Activated T-helper 1 cell treated with anti-CD3 and anti-CD28 coated beads, Interleukin-12 subunit alpha, Interleukin-12 subunit beta, Interleukin-2, Interleukin-4 antibody, amounts not matched to agents 30 ng/mL and 10 ng/mL and 1 ng/mL, durations not matched to agents 14 hours and 24 hours and 36 hours (primary cell): ENCODE measurements at places on chromosomes 3 and 15. TPM values are rescaled to one million over a fixed set of nuclear protein-coding genes. Genes with fewer than 3 reads are reported as not detected.

DNA sequence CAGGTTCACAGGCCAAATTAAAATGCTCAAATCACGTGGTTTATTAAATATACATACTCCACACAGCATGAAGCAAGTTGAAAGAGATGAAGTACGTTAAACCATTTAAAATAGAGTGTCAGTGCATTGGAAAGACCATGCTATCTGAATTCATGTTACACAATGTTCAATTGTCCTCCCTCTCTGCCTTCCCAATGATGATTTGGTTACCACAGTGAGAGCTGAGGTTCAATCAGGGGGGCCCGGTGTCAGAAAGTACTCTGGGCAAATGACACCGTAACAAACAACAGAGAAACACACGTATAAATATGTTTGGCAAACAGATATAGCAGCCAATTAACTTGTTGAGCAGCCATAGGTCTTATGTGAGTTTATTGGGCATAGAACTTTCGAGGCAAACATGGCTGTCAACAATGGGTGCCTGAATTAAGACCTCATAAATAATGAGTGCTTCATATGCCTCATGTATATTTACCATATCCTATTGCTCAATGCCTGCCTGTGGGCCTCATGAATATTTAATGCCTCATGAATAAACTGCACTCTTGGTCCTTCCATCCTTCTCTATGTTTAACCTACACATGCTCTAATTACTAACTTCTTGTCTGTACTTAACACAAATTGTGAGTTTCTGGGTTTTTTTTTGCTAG, 641.5 kb downstream of the PLOD2 start:
- H3K4me3 ChIP-seq: no peak overlapping the region
- DNase-seq: no peak
- no peaks in the 10 kb centered on the region for H3K36me3 ChIP-seq

- no peak overlapping the region for H3K27ac ChIP-seq
- H3K36me3 ChIP-seq: no peaks in the 10 kb centered on the region
- DNase-seq: no peak
- H3K27me3 ChIP-seq: peaks cover 36% of the 10 kb centered on the region
- H3K4me3 ChIP-seq: no peak overlapping the region
Measured at GRCh38 chr3:159894386-159894785, 94.2 kb upstream of the IL12A start.

- no peaks in the 10 kb centered on the region for H3K36me3 ChIP-seq
- peaks cover 2% of the 10 kb centered on the region for H3K27me3 ChIP-seq
- H3K4me3 ChIP-seq: peak overlapping the region; percentile 63
- H3K27ac ChIP-seq: peak overlapping the region; percentile 50
- H3K4me1 ChIP-seq: peaks cover 23% of the 10 kb centered on the region
Measured at GRCh38 chr3:120559242-120560061, 36.7 kb upstream of the NDUFB4 start.

- no peak for DNase-seq
- no peaks in the 10 kb centered on the region for H3K27me3 ChIP-seq
- H3K27ac ChIP-seq: peak overlapping the region; percentile 15
- peaks cover 20% of the 10 kb centered on the region for H3K36me3 ChIP-seq
- no peak overlapping the region for H3K4me3 ChIP-seq
Measured at GRCh38 chr3:192847941-192848340, 69.7 kb downstream of the MB21D2 start.

GRCh38 chr15:101088788-101089578, 162.9 kb downstream of the CHSY1 start:
- no peak overlapping the region for H3K4me3 ChIP-seq
- H3K27me3 ChIP-seq: peaks cover 3% of the 10 kb centered on the region
- DNase-seq: peak; percentile 69
- peaks cover under 1% of the 10 kb centered on the region for H3K36me3 ChIP-seq
- H3K27ac ChIP-seq: peak overlapping the region; percentile 41
- H3K4me1 ChIP-seq: peaks cover 27% of the 10 kb centered on the region

GRCh38 chr3:190455828-190456227, 6.1 kb upstream of the TMEM207 start:
- no peak overlapping the region for H3K4me3 ChIP-seq
- DNase-seq: no peak
- no peaks in the 10 kb centered on the region for H3K4me1 ChIP-seq
- peaks cover 21% of the 10 kb centered on the region for H3K27me3 ChIP-seq
- H3K27ac ChIP-seq: no peak overlapping the region

DNA sequence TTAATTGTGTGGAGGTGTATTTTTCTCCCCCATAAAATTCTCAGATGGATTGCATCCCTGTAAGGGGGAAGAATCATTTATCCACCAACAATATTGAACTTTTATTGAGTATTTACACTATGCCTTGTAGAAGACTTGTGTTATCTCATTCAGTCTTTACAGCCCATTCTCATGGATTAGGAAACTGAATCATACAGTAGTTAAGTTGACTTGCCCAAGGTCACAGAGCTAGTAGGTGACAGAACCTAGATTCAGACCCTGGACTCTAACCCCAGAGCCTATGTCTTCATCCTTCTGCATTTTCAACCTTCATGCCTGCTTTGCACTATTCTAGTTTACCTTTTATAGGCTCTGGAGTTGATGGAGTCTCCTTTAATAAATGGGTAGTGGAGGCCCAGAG, 226.8 kb downstream of the LPP start:
- no peaks in the 10 kb centered on the region for H3K27me3 ChIP-seq
- H3K4me1 ChIP-seq: peaks cover 25% of the 10 kb centered on the region
- H3K27ac ChIP-seq: no peak overlapping the region
- no peak overlapping the region for H3K4me3 ChIP-seq

- H3K4me1 ChIP-seq: peaks cover 59% of the 10 kb centered on the region
- no peaks in the 10 kb centered on the region for H3K27me3 ChIP-seq
- DNase-seq: peak; percentile 58
- peak overlapping the region; percentile 98 for H3K27ac ChIP-seq
- H3K4me3 ChIP-seq: peak overlapping the region; percentile 64
- H3K36me3 ChIP-seq: peaks cover 23% of the 10 kb centered on the region
Measured at GRCh38 chr3:49415931-49416601, 3.8 kb downstream of the TCTA start.

- no peaks in the 10 kb centered on the region for H3K4me1 ChIP-seq
- DNase-seq: no peak
- peaks cover 36% of the 10 kb centered on the region for H3K36me3 ChIP-seq
- H3K27me3 ChIP-seq: no peaks in the 10 kb centered on the region
- H3K27ac ChIP-seq: no peak overlapping the region
- H3K4me3 ChIP-seq: no peak overlapping the region
Measured at GRCh38 chr3:123154020-123154985, 47.4 kb upstream of the SEC22A start.

GRCh38 chr3:9746330-9746729, 3.4 kb upstream of the OGG1 start:
- peaks cover 48% of the 10 kb centered on the region for H3K36me3 ChIP-seq
- H3K4me1 ChIP-seq: peaks cover 38% of the 10 kb centered on the region
- no peak overlapping the region for H3K4me3 ChIP-seq
- no peaks in the 10 kb centered on the region for H3K27me3 ChIP-seq
- no peak for DNase-seq

DNA sequence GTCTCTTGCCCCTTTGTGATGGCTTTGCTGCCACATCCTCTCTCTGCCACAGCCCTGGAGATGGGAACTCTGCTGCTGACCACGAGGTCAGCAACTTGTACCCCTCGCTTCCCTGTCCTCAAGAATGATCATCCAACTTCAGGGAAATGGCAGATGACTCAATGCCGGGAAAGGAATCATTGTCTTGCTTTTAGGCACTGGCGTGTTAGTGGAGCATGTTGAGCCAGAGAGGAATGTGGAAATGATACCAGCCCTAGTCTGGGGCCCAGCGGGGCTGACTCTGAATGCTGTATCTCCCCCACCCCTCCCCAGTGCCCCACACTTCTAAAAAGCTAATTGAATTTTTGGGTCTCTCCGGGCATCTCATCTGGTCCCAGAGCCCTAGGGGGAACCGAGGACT, 184.9 kb upstream of the BHLHE40 start:
- H3K27me3 ChIP-seq: no peaks in the 10 kb centered on the region
- H3K36me3 ChIP-seq: peaks cover 69% of the 10 kb centered on the region
- H3K4me3 ChIP-seq: no peak overlapping the region

DNA sequence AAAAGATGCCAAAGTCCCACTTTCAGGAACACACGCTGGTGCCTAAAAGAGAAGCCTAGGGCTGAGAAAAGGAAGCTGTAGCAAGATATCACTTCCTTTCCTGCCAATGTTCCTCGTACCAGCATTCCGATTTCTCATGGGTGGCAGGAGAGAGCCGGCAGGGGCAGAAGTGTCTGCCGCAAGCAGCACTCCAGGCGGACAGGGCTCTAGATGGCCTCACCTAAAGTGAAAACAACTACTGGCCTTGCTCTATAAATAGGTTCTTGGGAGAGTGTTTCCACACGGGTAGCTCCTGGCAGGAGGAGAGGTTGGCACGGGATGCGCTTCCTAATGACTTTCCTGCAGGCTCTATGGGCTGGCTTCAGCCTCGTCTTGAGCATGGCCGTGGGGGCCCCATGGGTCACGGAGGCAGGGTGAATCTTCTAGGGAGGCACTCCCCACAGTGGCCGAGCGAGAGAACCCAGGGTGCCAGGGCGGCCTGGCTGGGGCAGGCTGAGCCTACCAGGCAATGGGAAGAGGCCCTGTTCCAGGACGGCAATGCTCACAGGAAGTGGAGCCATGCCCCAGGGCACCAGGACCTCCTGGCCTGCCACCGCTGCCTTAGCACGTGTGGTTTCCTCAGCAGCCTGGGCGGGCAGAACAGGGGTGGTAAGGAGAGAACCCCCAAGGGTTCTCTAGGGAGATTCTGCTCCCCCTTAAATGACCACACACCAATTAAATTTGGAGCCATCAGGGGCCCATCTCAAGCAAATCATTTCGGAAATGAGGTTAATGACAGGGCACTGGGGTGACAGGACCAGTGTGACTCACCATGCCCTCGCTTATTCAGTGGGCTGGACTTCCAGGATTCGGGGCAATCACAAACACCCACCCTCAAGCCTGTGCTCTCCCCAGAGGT, 14.6 kb upstream of the DUSP7 start:
- H3K27ac ChIP-seq: no peak overlapping the region
- H3K4me3 ChIP-seq: no peak overlapping the region
- no peaks in the 10 kb centered on the region for H3K27me3 ChIP-seq
- H3K4me1 ChIP-seq: no peaks in the 10 kb centered on the region
- no peaks in the 10 kb centered on the region for H3K36me3 ChIP-seq

GRCh38 chr3:56059731-56060130, 408.5 kb downstream of the ERC2 start:
- peaks cover 4% of the 10 kb centered on the region for H3K27me3 ChIP-seq
- no peaks in the 10 kb centered on the region for H3K36me3 ChIP-seq
- no peak for DNase-seq
- no peak overlapping the region for H3K4me3 ChIP-seq
- H3K27ac ChIP-seq: no peak overlapping the region

GRCh38 chr3:126135071-126135405, 45.3 kb downstream of the ALDH1L1 start:
- H3K4me3 ChIP-seq: no peak overlapping the region
- no peaks in the 10 kb centered on the region for H3K36me3 ChIP-seq
- H3K27me3 ChIP-seq: peaks cover 10% of the 10 kb centered on the region

DNA sequence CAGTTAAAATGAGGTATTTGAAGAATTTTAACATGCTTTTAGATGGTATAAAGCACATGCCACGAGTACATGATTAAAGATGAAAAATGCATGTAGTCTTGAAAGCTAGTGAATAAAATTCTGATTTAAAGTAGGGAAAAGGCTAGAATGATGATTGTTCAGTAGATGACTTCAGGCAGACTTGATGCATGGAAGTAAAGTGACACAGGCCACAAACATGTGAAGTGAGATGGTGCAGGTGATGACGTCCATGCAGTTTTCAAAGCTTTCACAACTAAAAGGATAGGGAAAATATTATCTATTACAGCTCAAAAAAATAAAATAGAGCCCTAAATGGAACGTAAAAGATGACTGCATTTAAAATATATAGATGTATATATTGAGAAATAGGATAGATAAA, 140.9 kb downstream of the TFG start:
- H3K36me3 ChIP-seq: no peaks in the 10 kb centered on the region
- no peaks in the 10 kb centered on the region for H3K4me1 ChIP-seq
- no peaks in the 10 kb centered on the region for H3K27me3 ChIP-seq
- H3K4me3 ChIP-seq: no peak overlapping the region
- no peak overlapping the region for H3K27ac ChIP-seq

IMPDH2 gene
- total RNA-seq: 423 and 434 TPM in 2 replicates

LRRC31 gene
- not detected in 2 replicates for total RNA-seq

CDCP1 gene
- total RNA-seq: 0.98 and 1.2 TPM in 2 replicates

CCDC191 gene
- 1.1 and 2.1 TPM in 2 replicates for total RNA-seq

PBRM1 gene
- 68.6 and 68.8 TPM in 2 replicates for total RNA-seq

HIGD2B gene
- total RNA-seq: 0.29 TPM in 1 of 2 replicates, not detected in the other

HCLS1 gene
- 234 and 235 TPM in 2 replicates for total RNA-seq

KNL1 gene
- 21.6 and 22.4 TPM in 2 replicates for total RNA-seq

PP2D1 gene
- total RNA-seq: not detected in 2 replicates
